ENCODE measurements at places on chromosomes 2 and 18. TPM values are rescaled to one million over a fixed set of nuclear protein-coding genes. Genes with fewer than 3 reads are reported as not detected.

GRCh38 chr2:107001062-107001461, 115.1 kb upstream of the ST6GAL2 start:
- no peak overlapping the region for H3K4me3 ChIP-seq
- no peak overlapping the region for H3K27ac ChIP-seq
- H3K27me3 ChIP-seq, result no peaks in the 10 kb centered on the region
- no peaks in the 10 kb centered on the region for H3K36me3 ChIP-seq
- no peaks in the 10 kb centered on the region for H3K4me1 ChIP-seq

DNA sequence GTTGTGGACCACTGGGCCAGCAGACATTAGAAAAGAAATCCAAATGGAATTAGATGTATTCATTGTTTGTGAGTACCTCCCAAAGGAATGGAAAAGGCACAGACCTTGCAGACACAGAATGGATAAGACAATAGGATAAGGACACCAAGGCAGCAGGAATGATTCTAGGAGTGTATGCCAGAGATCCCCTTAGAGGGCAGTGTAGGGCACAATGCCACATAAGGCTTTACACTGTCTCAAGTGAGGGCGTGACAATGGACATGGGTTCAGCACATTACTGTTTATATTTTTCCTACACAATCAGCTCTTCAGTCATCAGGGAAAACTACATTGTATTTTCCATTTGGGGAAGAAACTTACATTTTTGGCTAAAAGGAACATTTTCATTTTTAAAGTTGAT, 250.9 kb downstream of the PTH2R start:
- H3K27ac ChIP-seq, result no peak overlapping the region
- no peak overlapping the region for H3K4me3 ChIP-seq
- no peaks in the 10 kb centered on the region for H3K4me1 ChIP-seq
- H3K27me3 ChIP-seq, result no peaks in the 10 kb centered on the region
- no peaks in the 10 kb centered on the region for H3K36me3 ChIP-seq
- DNase-seq, result no peak

DNA sequence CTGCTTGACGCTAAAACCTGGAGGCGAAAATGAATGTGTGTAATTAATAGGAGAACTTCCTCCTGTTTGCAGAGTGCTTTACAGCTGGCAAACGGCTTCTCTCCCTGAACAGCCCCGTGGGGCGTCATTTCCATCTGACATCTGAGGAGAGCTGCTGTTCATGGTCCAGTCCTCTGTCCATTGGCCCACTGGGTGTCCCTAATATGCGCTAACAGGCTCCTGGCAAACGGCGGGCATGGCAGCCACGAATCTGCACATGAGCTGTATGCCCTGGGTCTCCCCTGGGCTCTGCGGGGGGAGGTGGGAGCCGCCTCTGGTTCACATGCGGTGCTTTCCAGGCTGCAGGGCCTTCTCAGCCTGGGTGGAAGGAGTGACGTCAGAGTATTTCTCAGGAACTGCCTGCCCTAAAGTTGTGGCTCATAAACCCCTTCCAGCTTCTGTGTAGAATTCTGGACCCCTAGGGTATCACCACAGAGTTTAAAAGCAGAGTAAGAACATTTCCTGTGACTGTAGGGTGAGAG, 73.2 kb downstream of the LRRFIP1 start:
- no peak overlapping the region for H3K27ac ChIP-seq
- DNase-seq, result peak; percentile 90
- no peaks in the 10 kb centered on the region for H3K27me3 ChIP-seq
- peaks cover 21% of the 10 kb centered on the region for H3K4me1 ChIP-seq
- no peaks in the 10 kb centered on the region for H3K36me3 ChIP-seq
- no peak overlapping the region for H3K4me3 ChIP-seq

The AMMECR1L gene
- total RNA-seq, result 15.7 TPM

DNA sequence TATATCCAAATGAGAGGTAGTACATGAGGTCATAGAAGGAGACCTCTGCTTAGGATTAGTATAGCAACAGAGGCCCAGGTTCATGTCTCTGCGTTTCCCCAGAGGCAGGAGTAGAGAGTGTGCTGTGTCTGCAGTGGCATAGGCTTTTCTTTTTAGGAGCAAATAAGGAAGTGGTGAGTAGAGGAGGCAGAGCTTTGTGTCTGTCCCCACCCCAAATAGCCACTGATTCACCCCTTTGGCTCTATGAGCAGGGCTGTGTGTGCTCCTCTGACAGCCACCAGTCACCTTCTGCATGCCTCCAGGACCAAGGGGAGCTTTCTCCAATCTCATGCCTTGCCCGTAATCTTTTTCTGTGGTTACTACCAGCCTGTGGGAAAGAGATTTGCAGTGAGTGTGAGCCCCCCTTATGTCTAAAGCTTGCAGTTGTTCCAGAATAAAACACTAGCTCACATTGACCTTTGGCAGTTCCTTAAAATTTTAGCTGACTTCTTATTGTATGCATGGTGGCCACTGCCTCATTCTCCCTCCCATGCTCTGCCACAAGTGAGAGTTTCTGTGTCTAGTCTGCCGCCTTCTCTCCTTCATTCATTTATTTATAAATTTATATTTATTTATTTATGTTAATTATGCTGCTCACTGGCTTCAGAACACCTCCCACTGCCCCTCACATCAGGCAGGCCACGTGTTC, 23.5 kb upstream of the ELAC1 start:
- no peak overlapping the region for H3K27ac ChIP-seq
- H3K27me3 ChIP-seq, result no peaks in the 10 kb centered on the region
- no peak overlapping the region for H3K4me3 ChIP-seq
